Endothelial cell of umbilical vein (primary cell): ENCODE measurements at places on chromosomes 5 and 9. TPM values are rescaled to one million over a fixed set of nuclear protein-coding genes. Genes with fewer than 3 reads are reported as not detected.
A peak's percentile ranks its signal among the peaks of the same experiment; 100 is the strongest.

CNTNAP3 gene
- 19.4 and 24.7 TPM in 2 replicates for total RNA-seq

GMCL2 gene
- total RNA-seq = not detected in 2 replicates

WDR38 gene
- not detected in 2 replicates for total RNA-seq

PCDHB7 gene
- total RNA-seq = 0.27 and 0.48 TPM in 2 replicates

ARL14EPL gene
- 0.58 TPM in 1 of 2 replicates, not detected in the other for total RNA-seq

MSMP gene
- total RNA-seq = 18.8 and 25.6 TPM in 2 replicates

TRPM3 gene
- 0.02 and 0.33 TPM in 2 replicates for total RNA-seq

SLC25A2 gene
- total RNA-seq = 0.39 and 0.46 TPM in 2 replicates

OR1L1 gene
- total RNA-seq = not detected in 2 replicates

ITGA2 gene
- 53.2 and 62.3 TPM in 2 replicates for total RNA-seq

CIZ1 gene
- total RNA-seq = 143 and 150 TPM in 2 replicates

PRR16 gene
- 0.91 and 2.3 TPM in 2 replicates for total RNA-seq

ZBTB34 gene
- 9.3 and 9.6 TPM in 2 replicates for total RNA-seq

LCNL1 gene
- total RNA-seq = not detected in 2 replicates

ANGPTL2 gene
- total RNA-seq = 21.8 and 24.5 TPM in 2 replicates

DNA sequence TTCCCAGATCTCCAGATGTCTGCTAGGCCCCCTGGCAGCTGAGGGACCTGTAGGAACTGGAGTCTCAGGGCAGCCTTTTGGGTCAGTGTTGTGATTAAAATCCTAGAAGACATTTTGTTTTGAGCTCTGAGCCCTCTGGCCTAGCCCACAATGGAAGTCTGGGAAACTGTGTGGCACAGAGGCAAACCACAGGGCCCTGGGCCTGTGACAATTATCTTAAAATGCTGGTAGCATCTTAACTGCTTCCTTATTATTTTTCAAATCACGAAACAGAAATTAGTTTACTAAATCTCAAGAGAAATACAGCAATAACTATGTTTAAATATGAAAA lies 125.5 kb downstream of the STARD4 start:
- DNase-seq = no peak

GRCh38 chr9:87855061-87855460 lies 27.6 kb upstream of the SPATA31E1 start:
- DNase-seq = no peak

DNA sequence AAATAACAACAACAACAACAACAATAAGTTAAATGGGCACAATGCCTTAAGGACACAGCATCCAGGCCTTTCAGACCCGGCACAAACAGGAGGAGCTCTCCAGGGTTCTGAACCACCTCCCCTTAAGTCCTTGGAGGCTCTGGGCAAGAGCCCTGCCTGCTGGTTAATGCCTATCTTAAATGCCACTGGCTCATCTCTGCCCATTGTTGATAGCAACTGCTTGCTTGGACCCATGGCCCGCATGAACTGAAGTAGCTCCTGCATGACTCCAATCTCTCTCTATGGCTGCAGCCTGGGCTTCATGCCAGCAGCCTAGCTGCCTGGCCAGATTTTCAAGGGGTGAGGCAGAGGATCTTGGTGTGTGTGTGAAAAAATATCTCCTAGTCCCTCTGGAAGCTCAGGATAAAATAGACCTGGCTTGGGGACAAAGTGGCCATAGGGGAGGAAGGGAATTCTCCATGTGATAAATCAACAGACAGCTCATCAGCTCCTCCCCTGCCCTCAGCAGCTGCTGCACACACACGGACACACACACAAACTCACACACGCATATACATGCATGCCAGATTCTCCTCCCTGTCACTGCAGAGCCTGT lies 27.4 kb downstream of the FAM219A start:
- peak; percentile 64 for DNase-seq

- DNase-seq = no peak
Measured at GRCh38 chr5:90162324-90162723, 247.2 kb downstream of the CETN3 start.

- no peak for DNase-seq
Measured at GRCh38 chr9:33137781-33138264, 29.3 kb downstream of the B4GALT1 start.

DNA sequence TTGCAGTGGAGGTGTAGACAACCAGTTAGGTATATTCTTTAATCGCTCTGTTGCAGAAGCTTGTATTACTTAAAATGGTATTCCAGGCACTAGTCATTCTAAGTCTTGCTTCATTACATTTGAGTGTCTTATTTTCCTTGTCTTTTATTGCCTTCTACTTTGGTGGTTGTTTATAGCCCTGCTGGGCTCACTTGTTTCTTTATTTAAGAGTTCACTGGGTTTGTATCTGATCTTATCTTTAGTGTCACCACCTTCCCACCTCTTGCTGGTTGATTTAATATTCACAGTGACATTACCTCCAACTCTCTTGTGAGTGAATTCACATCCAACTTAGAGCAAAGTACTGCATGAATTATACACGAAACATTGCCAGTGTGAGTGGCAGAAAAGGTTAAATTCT lies 83.6 kb upstream of the BNC2 start:
- DNase-seq = no peak

GRCh38 chr5:132372127-132372526 lies 2.6 kb downstream of the SLC22A5 start:
- DNase-seq = no peak

DNA sequence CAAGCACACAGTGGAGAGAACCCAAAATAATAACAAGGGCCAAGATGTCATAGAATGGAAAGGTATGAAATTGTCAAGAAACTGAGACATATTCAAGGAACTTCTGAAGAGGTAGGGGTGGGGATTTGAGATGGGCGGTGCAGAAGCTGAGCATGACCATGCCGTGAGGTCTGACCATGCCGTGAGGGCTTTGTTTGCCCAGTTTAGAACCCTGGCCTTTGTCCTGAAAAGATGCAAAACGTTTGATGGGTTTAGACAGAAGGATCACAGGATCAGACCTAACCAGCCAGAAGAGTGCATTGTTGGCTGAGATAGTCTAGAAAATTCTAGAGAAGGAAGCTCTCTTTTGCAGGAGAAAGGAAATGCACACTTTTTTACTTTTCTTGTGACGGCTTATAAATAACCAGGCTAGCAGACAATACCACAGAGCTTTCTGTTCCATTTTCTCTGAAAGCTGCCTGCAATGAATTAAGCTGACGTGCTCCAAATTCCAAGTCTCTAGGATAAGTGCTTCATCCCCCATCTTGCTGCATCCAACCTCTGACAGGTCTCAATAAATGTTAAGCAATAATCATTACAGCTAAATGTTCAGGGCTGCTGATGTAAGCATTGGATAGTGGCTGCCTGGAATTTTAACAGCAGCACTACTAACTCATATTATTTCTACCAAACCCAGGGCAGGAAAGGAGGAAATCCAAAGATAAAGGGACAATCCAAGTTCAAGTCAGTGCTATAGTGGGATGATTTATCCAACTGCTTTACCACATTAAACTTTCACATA lies 110.9 kb upstream of the IL6ST start:
- peak; percentile 60 for DNase-seq

DNA sequence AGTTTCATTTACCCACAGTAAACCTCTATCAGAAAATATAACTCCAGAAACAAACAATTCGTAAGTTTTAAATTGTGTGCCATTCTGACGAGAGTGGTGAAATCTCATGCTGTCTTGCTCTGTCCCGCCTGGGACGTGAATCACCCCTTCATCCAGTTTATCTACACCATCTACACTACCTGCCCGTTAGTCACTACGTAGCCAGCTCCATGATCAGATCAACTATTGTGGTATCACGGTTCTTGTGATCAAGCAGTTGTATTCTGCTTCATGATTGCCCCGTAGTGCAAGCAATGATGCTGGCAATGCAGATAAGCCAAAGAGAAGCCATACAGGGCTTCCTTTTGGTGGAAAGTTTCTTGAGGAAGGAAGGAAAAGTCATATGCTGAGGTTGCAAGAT lies 150.3 kb downstream of the GOLPH3 start:
- no peak for DNase-seq

- no peak for DNase-seq
Measured at GRCh38 chr9:116580853-116581252, 106.3 kb upstream of the TRIM32 start.

DNA sequence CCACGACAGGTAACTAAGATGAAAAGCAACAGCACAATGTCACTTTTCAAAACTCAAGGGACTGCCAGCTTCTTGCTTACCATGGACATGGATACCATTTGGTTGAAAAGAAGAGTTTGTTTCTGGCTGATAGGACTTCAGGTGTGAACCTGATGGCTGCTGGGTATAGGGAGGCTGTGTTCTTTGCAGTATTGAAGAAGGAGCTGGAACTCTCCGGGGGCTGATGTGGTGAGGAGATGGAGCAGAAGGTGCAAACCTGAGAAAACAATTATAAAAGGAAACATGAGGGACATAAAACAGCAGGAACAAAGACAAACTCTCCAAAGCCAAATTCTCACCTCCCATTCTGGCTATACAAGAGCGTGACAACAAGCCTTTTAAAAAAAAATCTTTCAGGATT lies 330.1 kb upstream of the RFX3 start:
- no peak for DNase-seq

DNA sequence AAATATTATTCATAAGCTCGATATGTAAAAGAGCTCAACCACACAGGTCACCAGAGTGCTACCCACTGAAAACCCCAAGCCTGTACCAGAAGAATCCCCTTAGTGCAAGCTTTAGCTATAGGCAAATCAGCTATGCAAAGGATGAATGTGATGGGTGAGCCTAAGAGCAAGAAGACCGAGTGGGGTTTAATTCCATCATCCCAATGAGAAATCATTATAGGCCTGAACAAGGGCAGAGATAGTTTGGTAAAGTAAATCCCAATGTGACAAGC lies 21.8 kb downstream of the ELOVL7 start:
- DNase-seq = no peak

DNA sequence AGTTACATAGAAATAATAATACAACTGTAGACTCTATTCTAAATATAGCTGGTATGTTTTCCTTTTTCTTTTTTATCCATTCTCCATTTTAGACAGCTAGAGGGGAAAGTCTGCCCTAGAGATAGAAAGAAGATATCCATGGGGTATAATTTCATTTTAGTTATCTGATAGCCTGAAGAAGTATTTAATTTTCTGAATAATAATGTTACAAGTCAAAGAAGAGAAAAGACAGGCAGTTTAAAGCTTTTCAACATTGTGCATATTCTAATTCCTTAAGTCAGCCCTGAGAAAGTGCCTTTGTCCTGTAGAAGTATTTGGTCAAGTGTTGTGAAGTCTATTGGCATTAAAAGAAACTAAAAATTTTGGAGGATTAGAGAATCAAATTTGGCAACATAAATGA lies 2.5 kb upstream of the VCAN start:
- DNase-seq = no peak

- no peak for DNase-seq
Measured at GRCh38 chr9:27426511-27427271, 97.4 kb upstream of the IFNK start.

GRCh38 chr9:37540634-37541033 lies 35.5 kb downstream of the FBXO10 start:
- no peak for DNase-seq

DNA sequence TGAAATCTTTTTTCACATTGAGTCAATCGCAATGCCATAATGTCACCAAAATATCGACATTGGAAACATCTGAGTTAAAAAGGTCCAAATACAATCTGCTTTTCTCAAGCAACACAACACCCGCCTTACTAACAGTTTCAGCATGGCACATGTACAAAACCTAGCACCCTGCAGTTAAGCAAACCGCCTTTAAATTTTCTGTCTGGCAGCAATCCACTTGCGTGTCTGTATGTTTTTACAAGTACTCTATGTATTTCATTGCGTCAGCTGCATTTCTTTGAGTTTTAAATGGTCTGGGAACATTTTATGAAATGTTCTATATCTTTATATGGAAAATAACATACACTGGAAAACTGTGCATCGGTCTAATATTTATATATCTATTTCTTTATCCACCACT lies 134.6 kb downstream of the DENND1A start:
- DNase-seq = no peak

DNA sequence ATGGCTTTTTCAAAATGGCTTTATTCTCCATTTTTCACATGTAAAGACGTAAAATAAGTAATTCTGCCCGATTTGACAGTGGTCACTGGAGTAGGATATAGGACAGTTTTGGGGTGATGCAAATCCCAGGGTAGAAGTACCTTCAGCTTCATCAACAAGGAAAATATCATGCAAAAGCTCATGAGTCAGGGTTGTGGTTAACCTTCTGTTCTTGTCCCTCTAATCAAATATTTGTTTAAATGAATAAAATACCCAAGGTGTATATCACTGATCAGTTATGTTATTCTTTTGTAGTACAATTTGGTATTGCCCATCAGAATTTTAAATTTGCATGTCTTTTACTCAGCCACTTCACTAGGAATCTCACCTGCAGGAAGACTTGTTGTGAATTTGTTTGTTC lies 40.0 kb downstream of the FBXL7 start:
- DNase-seq = no peak

GRCh38 chr5:17312358-17312757 lies 94.9 kb downstream of the BASP1 start:
- no peak for DNase-seq

GRCh38 chr5:122187426-122187825 lies 58.1 kb downstream of the ZNF474 start:
- peak; percentile 88 for DNase-seq

DNA sequence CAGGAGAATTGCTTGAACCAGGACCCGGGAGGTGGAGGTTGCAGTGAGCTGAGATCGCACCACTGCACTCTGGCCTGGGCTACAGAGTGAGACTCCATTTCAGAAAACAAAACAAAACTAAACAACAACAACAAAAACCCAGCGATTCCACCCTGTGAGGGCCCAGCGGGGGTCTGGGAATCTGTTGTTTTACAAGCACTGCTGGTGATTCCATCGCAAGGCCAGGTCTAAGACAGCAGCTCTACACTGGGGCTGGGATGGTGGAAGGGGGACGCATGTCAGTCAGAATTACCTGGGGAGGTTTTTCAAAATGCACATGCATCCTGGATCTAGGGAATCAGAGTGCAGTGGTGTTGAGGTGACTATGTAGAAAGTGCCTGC lies 90.9 kb downstream of the ANKRD55 start:
- DNase-seq = no peak

- no peak for DNase-seq
Measured at GRCh38 chr5:133682451-133682850, 70.1 kb upstream of the FSTL4 start.

GRCh38 chr9:89810431-89810830 lies 205.6 kb downstream of the GADD45G start:
- DNase-seq = no peak

DNA sequence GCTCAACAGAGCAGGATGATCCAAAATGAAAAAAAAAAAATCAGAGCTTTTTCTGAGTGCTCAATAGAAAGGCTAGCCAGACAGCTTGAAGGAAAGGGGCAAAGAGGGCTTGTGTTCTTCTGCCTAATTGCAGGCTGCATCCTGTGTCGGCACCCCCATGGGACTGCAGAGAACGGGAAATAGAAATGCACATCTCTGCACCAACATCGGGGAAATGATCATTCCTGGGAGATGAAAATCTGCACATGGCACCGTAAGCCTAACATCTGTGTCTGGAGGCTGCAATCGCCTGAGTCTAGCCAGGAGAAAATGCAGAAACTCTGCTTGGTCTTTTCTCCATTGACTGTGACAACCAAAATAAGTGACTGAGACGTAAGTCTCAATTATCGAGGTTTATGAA lies 243.9 kb downstream of the ICE1 start:
- no peak for DNase-seq
